ENCODE measurements at places on chromosomes 2 and 18. TPM values are rescaled to one million over a fixed set of nuclear protein-coding genes. Genes with fewer than 3 reads are reported as not detected.

The VSNL1 gene
- total RNA-seq, result not detected

The C2orf78 gene
- total RNA-seq, result not detected

The FIGN gene
- total RNA-seq, result 1.0 TPM

The LAMA1 gene
- 16.0 TPM for total RNA-seq

The UGT1A5 gene
- total RNA-seq, result not detected

The ESPNL gene
- 2.9 TPM for total RNA-seq

The SERPINB3 gene
- under 0.01 TPM for total RNA-seq

The NMUR1 gene
- not detected for total RNA-seq

The ABCB6 gene
- 17.9 TPM for total RNA-seq

The HEATR5B gene
- 9.6 TPM for total RNA-seq

The SRSF7 gene
- 131 TPM for total RNA-seq

The GPN1 gene
- 20.7 TPM for total RNA-seq

The AOX1 gene
- 23.7 TPM for total RNA-seq

The UPP2 gene
- total RNA-seq, result not detected

The SP9 gene
- not detected for total RNA-seq

The PLEKHB2 gene
- total RNA-seq, result 29.4 TPM

The SULT1C2 gene
- total RNA-seq, result not detected

The GKN1 gene
- not detected for total RNA-seq

The TMEM150A gene
- total RNA-seq, result 15.1 TPM

The DNER gene
- total RNA-seq, result 4.8 TPM

The DIPK1C gene
- total RNA-seq, result not detected

The TACR1 gene
- not detected for total RNA-seq

The RFX8 gene
- total RNA-seq, result 0.16 TPM

The GAL3ST2 gene
- total RNA-seq, result 0.64 TPM

Measured in epithelial cell of alveolus of lung (primary cell).